ENCODE measurements at places on chromosomes 5 and 9. TPM values are rescaled to one million over a fixed set of nuclear protein-coding genes. Genes with fewer than 3 reads are reported as not detected.

Gene PCDHB6
- total RNA-seq, result 0.28 TPM

Gene SLC6A18
- total RNA-seq, result not detected

Gene CETN3
- 16.3 TPM for total RNA-seq

Gene SCGB3A1
- not detected for total RNA-seq

Gene LURAP1L
- total RNA-seq, result 6.1 TPM

Gene ROR2
- 0.38 TPM for total RNA-seq

Gene PTGR1
- total RNA-seq, result 80.9 TPM

Gene RASGRF2
- total RNA-seq, result 3.9 TPM

Gene MARCOL
- total RNA-seq, result not detected

Gene C5orf63
- 1.7 TPM for total RNA-seq

Gene SPINK13
- total RNA-seq, result not detected

Gene ICE1
- total RNA-seq, result 21.7 TPM

Gene ARSI
- 5.4 TPM for total RNA-seq

Gene HRCT1
- total RNA-seq, result 0.58 TPM

Gene OR1J1
- total RNA-seq, result not detected

Gene INSL4
- total RNA-seq, result not detected

Gene SH2D3C
- total RNA-seq, result 0.19 TPM

Gene ANKRD55
- under 0.01 TPM for total RNA-seq

Gene SLC45A2
- not detected for total RNA-seq

Gene CKS2
- 411 TPM for total RNA-seq

Gene CDKN2B-AS1
- 3.7 TPM for total RNA-seq

Gene ACOT12
- total RNA-seq, result under 0.01 TPM

Gene C9orf50
- total RNA-seq, result not detected

Gene PPIC
- 88.0 TPM for total RNA-seq

Gene FRRS1L
- total RNA-seq, result 0.28 TPM

Gene RAI14
- 176 TPM for total RNA-seq

Gene FREM1
- total RNA-seq, result not detected

Gene RNF180
- total RNA-seq, result 4.0 TPM

Gene C1QTNF2
- 0.28 TPM for total RNA-seq

Gene REXO4
- 27.8 TPM for total RNA-seq

Data from regular cardiac myocyte (primary cell).